ENCODE measurements at places on chromosomes 5 and 9. TPM values are rescaled to one million over a fixed set of nuclear protein-coding genes. Genes with fewer than 3 reads are reported as not detected.

STKLD1 gene
- 1.6 TPM for total RNA-seq

CCL28 gene
- 44.7 TPM for total RNA-seq

LHFPL2 gene
- total RNA-seq = 17.6 TPM

CCNO gene
- 9.7 TPM for total RNA-seq

CTSV gene
- total RNA-seq = 6.3 TPM

PLCXD3 gene
- total RNA-seq = 1.4 TPM

C7 gene
- total RNA-seq = 167 TPM

- H3K36me3 ChIP-seq = no peaks in the 10 kb centered on the region
- no peak overlapping the region for H3K4me3 ChIP-seq
- DNase-seq = no peak
- H3K27me3 ChIP-seq = no peaks in the 10 kb centered on the region
These were observed 1052.3 kb downstream of the PTPRD start for GRCh38 chr9:9560382-9561035.

- no peak overlapping the region for H3K27ac ChIP-seq
- H3K27me3 ChIP-seq = no peaks in the 10 kb centered on the region
- H3K4me1 ChIP-seq = no peaks in the 10 kb centered on the region
- no peaks in the 10 kb centered on the region for H3K36me3 ChIP-seq
- no peak for DNase-seq
- H3K4me3 ChIP-seq = no peak overlapping the region
These were observed 301.5 kb upstream of the ARRDC3 start for GRCh38 chr5:91684625-91685024.

DNA sequence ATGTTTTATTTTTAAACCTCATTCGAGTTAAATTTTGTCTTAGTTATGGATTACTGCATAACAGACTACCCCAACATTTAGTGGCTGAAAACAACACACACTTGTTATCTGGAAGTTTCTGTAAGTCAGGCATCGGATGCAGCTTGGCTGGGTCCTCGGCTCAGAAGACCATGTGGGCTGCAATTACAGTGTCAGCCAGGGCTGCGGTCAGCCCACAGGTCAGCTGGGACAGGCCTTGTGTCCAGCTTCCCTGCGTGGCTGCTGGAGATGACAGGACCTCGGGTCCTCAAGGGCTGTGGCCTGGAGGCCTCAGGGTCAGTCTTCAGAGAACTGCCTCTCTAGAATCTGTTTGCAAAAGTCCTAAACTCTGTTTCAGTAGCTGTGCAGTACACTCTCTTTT, 219.0 kb upstream of the IRX1 start:
- H3K4me1 ChIP-seq = no peaks in the 10 kb centered on the region
- no peak for DNase-seq
- no peak overlapping the region for H3K27ac ChIP-seq

DNA sequence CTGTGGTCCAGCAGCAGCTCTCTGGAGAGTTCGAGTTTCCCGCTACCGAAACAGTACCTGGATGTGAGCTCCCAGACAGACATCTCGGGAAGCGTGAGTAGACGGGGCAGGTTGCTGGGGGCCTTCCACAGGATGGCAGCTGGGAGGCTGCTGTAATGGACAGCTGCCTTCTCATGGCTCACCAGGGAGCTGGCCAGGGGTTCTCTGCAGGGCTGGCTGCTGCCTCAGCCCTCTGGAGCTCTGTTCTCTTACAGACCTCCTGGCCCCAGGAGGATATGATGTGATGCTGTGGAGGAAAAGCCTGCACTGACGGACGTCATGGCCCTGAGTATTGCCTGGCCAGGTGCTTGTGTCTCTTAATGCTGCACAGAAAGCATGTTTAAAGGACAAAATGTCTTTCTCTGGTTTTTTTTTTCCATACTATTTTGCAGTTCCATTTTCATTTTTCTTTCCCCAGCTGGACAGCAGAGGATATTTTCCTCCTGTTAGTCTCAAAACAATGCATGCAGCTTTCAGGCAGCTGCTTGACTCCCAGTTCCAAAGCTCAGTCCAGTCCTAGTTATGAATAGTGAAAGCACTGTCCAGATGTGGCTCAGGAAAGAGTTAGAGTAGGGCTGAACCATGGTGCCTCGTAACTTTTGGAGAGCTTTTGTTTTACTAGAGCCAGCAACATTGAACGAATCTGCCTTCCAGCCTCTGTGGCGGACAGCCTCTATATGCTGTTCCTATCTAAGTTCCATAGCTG, 77.5 kb upstream of the RARS1 start:
- no peaks in the 10 kb centered on the region for H3K27me3 ChIP-seq
- H3K36me3 ChIP-seq = no peaks in the 10 kb centered on the region
- peaks cover 3% of the 10 kb centered on the region for H3K4me1 ChIP-seq

- H3K36me3 ChIP-seq = no peaks in the 10 kb centered on the region
- H3K4me1 ChIP-seq = no peaks in the 10 kb centered on the region
- no peak overlapping the region for H3K27ac ChIP-seq
- no peaks in the 10 kb centered on the region for H3K27me3 ChIP-seq
These were observed 34.8 kb upstream of the TRIO start for GRCh38 chr5:14108170-14108996.

- no peak overlapping the region for H3K4me3 ChIP-seq
- no peaks in the 10 kb centered on the region for H3K36me3 ChIP-seq
These were observed 101.7 kb upstream of the MYO10 start for GRCh38 chr5:17037751-17038150.

DNA sequence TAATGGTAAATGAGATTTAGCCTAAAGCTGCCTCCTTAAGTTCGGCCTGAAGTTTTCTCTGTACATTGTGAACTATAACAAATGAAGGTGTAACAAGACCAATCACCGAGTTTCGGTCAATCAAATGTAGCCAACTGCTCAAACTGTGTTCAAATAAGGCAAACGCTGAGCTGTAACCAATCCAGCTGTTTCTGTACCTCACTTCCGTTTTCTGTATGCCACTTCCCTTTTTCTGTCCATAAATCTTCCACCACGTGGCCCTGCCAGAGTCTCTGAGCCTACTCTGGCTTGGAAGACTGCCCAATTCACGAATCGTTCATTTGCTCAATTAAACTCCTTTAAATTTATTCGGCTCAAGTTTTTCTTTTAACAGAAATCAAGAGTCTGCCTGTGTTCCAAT, 193.5 kb upstream of the KLF9 start:
- H3K36me3 ChIP-seq = no peaks in the 10 kb centered on the region
- peak overlapping the region; percentile 42 for H3K27ac ChIP-seq
- peaks cover 11% of the 10 kb centered on the region for H3K4me1 ChIP-seq
- no peaks in the 10 kb centered on the region for H3K27me3 ChIP-seq
- DNase-seq = no peak
- H3K4me3 ChIP-seq = no peak overlapping the region

DNA sequence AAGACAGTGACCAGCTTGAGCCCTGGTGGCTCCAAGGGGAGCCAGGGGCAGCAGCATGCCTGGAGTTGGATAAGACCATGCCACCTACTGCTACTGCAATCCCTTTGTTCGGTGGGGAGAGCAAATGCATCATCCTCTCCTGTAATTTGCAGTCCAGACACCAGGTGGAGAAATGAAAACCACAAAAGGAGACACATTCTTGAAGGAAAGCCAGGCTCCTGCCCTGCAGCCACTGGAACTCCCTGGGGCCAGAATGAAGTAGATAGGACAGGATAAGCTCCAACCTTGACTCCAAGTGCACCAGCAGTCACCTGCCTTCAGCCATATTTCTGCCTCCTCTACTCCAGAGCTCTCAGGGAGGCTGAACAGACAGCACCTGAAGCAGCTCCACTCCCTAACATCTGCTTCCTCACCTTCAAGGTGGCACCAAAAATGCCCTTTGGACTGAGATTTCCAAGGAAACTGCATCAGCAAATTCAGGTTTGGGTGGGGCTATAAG, 65.1 kb upstream of the IQGAP2 start:
- H3K4me3 ChIP-seq = no peak overlapping the region
- peak; percentile 77 for DNase-seq
- H3K27ac ChIP-seq = no peak overlapping the region
- no peaks in the 10 kb centered on the region for H3K27me3 ChIP-seq
- no peaks in the 10 kb centered on the region for H3K36me3 ChIP-seq

- no peaks in the 10 kb centered on the region for H3K27me3 ChIP-seq
- no peaks in the 10 kb centered on the region for H3K4me1 ChIP-seq
- peak; percentile 30 for DNase-seq
- H3K4me3 ChIP-seq = no peak overlapping the region
- H3K27ac ChIP-seq = no peak overlapping the region
These were observed 10.5 kb upstream of the SHB start for GRCh38 chr9:38079461-38080031.

DNA sequence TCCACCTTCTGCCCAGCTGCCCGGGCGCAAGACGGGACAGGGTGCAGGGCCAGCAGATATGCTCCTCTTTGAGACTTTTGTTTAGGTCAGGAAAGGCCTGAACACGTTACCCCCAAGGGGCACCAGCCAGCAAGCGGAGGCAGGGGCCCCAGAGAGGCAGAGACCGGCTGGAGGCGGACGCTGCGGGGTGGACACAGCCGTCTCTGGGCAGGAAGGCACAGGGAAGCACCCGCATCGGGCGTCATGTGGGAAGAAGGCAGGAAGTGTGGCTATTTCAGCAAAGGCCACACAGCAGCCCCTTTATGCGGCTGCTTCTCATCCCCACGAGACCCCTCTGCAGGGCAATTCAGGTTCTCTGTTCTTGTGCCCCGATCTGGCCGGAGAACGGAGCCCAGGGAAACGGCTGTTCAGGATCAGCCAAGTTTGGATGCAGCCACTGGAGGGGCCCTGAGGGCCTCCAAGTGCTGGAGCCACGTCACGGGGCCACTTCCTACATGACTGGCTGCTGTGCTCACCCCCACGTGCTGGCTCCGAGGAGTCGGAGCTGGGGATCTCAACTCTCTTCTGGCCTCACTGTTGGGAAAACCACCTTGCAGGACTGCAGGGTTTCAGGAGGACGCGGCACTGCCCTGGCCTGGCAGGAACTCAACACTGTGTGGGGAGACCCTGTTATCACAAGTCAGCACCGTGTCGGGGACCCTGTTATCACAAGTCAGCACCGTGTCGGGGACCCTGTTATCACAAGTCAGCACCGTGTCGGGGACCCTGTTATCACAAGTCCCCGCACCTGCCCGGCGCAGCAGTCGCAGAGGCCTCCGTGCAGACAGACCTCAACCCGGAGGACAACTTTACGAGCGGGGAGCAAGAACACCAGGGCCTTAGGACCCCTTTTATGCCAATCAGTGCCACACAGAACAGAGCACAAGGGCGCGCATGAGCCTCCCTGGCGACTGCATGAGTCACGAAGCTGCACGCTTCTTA, 44.4 kb downstream of the SLC12A7 start:
- H3K27me3 ChIP-seq = no peaks in the 10 kb centered on the region
- H3K36me3 ChIP-seq = peaks cover 24% of the 10 kb centered on the region
- DNase-seq = no peak

DNA sequence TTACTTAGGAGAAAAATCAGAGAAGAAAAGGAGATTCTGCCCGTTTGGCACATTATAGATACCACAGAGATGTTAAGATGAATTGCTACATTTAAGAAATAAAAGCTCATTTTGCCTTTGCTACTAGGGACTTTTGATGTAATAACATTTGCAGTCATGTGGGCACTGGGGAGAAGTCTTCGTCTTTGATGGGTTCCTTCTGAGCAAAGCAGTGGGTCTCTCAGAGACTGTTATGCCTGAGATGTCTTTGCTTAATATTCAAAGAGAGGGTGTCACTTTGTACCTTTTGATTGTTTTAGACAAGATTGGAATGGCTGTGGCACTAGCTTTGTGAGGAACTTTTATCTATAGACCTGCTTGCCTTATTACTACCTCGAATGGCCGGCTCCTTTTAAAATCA, 25.0 kb downstream of the SLC25A25 start:
- DNase-seq = no peak
- H3K4me1 ChIP-seq = peaks cover 41% of the 10 kb centered on the region
- peak overlapping the region; percentile 100 for H3K27ac ChIP-seq
- H3K27me3 ChIP-seq = no peaks in the 10 kb centered on the region
- H3K4me3 ChIP-seq = no peak overlapping the region

GRCh38 chr5:169765176-169765996, 128.3 kb downstream of the DOCK2 start:
- no peaks in the 10 kb centered on the region for H3K4me1 ChIP-seq
- H3K36me3 ChIP-seq = no peaks in the 10 kb centered on the region
- no peak overlapping the region for H3K4me3 ChIP-seq
- no peaks in the 10 kb centered on the region for H3K27me3 ChIP-seq
- no peak for DNase-seq

DNA sequence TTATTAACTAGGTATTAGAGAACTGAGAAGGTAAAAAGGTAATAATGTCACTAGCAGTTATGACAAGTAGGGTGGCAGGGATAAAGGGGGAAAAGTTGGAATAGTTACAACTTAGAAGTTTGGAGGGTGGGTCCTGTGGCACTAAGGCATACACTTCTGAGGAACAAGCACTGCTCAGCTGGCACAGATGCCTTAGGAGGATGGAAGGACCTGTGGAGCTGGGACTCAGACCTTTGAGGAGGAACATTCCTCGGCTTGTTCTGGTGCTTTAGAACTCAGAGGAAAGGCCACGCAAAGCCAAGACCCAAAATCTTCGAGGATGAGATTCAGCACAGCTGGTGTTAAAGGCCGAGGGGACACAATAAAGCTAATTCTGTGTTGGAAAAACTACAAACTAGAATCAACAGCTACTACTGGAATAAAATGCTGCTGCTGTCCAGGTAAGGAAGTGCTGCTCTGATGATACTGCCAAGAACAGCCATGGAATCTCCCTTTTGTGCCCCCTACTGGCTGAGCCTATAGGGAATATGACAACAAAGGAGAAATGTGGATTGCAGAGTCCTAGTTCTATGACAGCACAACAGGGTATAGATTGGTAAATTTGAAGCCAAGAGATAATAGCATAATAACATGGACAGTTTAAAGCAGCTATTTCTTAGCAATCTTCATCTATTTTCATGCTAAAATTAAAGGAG, 126.7 kb downstream of the SLC25A46 start:
- no peak overlapping the region for H3K27ac ChIP-seq
- H3K4me1 ChIP-seq = no peaks in the 10 kb centered on the region
- no peaks in the 10 kb centered on the region for H3K27me3 ChIP-seq
- no peak for DNase-seq
- no peaks in the 10 kb centered on the region for H3K36me3 ChIP-seq

- no peak for DNase-seq
- no peak overlapping the region for H3K4me3 ChIP-seq
- H3K27me3 ChIP-seq = no peaks in the 10 kb centered on the region
- peaks cover 11% of the 10 kb centered on the region for H3K4me1 ChIP-seq
These were observed 15.0 kb downstream of the PTAR1 start for GRCh38 chr9:69744688-69745380.

DNA sequence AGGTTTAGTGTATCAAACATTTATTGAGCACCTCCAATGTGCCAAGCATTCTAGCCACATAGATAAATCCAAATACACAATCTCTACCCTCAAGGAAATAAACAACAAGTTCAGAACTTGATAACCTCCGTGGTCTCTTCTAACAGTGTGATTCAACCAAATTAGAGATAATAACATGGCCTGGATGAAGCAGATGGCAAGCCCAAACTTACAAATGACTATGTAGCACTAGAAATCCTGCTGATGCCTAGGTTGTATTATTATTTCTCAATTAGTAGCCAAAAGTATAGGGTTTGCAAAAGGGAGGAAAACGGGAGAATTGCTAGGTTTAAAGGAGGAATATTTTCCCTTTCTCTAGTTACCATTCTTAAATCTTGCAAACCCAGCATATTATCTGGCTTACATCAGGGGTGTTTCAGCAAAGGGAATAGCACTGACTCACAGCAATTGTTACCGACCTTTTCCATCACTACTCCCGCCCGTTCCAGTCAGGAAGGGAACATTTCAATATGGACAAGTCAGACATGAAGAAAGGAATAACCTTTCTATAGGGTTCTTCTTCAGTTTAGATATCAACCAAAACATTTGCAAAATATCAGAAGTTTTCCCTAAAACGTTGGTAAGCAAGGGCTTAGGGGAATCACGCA, 2.3 kb downstream of the DPYSL3 start:
- H3K4me3 ChIP-seq = no peak overlapping the region
- H3K27ac ChIP-seq = peak overlapping the region; percentile 6
- H3K27me3 ChIP-seq = no peaks in the 10 kb centered on the region
- no peaks in the 10 kb centered on the region for H3K36me3 ChIP-seq

GRCh38 chr9:134014946-134015345, 10.3 kb upstream of the BRD3OS start:
- H3K27me3 ChIP-seq = no peaks in the 10 kb centered on the region
- no peaks in the 10 kb centered on the region for H3K36me3 ChIP-seq
- peak overlapping the region; percentile 17 for H3K27ac ChIP-seq
- H3K4me3 ChIP-seq = no peak overlapping the region
- peak; percentile 28 for DNase-seq

Measured in thyroid gland (tissue), 4 donors.